MV-4-11 (cell line): ENCODE measurements at places on chromosomes 12 and 14.

GRCh38 chr14:77752799-77753516, 8.0 kb downstream of the SNW1 start:
- DNase-seq = no peak

GRCh38 chr14:23776296-23776695, 140.1 kb downstream of the DHRS2 start:
- no peak for DNase-seq

DNA sequence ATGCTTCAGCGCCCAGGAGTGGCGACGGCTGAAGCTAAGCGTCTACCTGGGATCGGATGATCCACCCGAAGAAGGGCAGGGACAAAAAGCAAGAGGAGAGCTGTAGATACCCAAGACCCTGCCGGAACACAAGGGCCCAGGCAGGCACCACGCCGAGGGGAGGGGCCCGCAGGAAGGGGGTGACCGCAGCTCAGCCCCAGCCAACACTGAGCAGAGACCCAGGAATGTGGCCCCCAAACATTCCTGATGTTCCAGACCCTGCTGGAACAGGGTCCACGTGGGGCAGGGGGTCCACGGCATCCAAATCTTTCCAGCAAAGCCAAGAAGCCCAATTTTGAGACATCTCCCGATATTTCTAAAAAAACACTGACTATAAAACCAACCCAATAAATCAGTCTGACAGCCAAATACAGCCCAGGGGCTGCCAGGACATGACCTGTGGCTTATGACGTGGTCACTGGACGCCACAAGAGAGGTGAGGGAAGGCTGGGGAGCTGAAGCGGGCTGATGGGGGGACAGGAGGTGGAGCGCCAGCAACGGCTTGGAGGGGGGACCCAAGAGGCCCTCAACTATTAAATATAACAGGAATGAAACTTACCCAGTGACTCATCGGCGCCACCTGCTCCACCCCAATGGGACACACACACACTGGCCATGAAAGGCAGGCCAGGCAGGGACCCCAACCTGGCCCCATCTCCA, 58.9 kb downstream of the NCOR2 start:
- peak; percentile 14 for DNase-seq

- no peak for DNase-seq
Measured at GRCh38 chr12:118055865-118056773, 4.9 kb downstream of the WSB2 start.

GRCh38 chr12:103905730-103906349, 24.4 kb upstream of the HSP90B1 start:
- no peak for DNase-seq

- DNase-seq = no peak
Measured at GRCh38 chr12:131085125-131085815, 131.6 kb downstream of the ADGRD1 start.

GRCh38 chr12:10220398-10221077, 7.9 kb downstream of the GABARAPL1 start:
- no peak for DNase-seq

GRCh38 chr14:36241183-36241582, 64.7 kb upstream of the PTCSC3 start:
- no peak for DNase-seq

DNA sequence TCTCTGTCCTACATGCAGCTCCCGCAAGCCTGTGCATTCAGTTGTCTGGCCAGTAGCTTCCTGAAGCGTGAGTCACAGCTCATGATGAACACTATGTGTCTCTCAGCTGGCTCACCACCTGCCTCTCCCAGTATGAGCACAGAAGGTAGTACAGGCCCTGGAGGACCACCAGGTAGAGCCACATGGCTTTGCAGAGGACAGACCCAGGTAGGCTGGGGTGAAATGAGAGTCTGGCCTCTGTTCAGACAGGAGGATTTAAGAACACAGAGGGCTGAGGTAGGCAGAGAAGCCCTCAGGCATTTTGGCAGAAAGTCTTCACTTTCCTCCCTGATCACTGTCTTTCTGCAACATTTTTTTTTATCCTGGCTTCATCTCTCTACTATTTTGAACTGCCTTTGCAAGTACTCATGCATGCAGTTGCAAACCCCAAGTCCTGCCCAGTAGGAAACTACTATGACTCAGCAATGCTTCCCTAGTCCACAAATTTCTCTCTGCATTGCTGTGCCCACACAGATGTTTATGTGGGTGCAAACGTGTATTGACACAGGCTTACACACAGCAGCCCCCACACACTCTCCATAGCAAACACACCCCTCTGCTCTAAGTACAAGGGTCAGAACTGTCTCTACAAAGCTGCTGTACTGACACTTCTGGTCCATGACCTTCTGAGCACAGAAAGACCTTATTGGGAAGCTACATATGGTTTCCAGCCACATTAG, 7.2 kb upstream of the SDR9C7 start:
- peak; percentile 71 for DNase-seq

GRCh38 chr14:60220917-60221316, 28.1 kb upstream of the PPM1A start:
- DNase-seq = no peak

DNA sequence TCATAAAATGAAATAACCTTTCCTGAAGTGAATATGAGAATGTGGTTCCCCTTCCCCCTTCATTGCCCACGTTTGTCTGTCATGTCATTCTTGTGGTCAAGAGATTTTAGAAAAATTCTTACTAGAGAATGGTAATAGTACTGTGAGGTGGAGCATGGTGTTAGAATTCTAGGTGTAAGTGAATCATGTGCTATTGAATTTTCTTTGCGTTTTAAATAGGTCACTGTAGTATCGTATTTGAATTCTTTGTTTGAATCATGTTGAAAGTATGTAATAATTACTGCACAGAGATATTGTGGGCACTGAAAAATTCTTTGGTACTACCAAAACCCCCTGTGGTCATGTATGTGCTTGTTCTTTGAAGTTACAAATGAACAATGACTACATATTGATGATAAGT, 49.9 kb downstream of the FUT8 start:
- peak; percentile 10 for DNase-seq
